M059J (cell line): ENCODE measurements at places on chromosomes 6 and 20. TPM values are rescaled to one million over a fixed set of nuclear protein-coding genes. Genes with fewer than 3 reads are reported as not detected.

DNA sequence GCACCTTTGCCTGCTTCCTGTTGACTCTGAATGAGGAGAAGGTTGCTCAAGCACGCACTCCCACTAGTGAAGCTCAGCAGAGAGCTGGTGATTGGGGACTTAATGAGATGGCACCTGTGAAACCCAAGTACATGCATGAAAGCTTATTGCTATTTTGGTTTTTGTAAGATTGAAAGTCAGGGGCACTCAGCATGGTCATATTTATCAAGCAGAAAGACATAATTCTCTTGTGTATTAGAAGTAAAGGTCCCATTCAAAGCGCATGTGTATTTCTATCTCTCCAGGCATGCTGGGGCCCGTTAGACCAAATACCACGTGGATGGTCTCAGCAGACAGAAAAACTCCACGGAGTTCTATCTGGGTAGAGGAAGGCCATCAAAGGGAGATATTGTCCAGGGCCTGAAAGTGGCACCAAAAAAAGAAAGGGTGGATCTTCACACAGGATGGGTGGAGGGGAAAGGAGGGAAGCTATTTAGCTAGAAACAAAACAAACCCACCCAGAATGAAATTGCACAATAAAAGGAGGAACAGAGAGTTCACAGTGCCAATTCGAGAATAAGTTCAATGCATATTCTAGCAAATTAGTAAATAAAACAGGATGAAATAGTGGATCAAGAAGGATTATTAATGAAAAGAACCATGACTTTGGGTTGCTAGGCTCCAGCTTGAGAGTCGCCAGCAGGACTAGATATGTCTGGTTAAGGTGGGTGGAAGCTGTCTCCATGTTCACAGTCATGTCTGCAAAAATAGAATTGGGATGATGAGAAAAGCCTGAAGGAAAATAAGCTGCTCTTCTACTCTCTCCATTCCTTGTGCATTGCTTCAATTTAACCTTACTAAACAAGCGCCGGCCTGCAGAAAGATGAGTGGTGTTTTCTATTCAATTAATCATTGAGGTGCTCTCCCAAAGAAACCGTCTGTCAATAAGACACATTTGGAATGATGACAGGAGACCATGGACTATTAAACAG lies 224.9 kb upstream of the DTNBP1 start:
- DNase-seq, result no peak

DNA sequence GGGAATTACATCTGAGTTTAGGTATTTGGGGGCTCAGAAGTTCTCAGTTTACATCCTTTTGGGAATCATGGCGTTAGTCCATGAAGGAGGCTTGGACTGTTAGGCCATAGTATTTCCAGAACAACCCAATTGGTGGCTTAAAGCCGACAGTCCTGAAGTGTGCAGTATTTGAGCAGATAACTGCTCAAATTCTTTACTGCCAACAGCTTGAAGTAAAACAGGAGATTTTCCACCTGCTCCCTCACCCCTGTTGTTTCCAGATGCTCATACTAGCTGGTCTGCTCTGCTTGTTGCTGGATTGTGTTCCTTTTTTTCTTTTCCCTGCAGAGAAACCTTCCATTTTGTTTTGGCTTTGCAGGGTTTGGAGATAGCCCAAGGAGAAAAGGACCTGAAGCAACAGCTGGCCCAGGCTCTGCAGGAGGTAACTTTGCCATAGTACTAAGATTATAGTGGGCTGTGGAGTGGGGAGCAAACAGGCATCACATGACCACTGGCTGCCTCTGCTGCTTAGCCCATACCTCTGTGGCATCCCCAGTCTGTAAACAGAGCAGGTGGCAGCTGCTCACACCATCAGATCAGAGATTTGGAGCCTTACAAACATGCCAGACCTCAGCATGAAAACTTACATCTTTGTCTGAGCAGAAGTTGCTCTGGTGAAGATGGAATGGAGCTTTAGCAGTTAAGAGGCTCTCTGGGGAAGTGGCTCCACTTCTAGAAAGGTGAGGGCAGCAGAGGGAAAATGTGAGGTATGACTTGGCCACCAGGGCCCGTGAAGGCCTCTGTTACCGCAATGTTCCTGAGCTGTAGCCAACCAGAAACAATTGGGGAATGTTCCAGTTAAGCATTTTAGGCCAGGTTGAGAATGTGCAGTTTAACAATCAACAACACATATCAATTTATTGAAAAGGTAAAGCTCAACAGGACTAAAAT lies 17.6 kb downstream of the RNF8 start:
- DNase-seq, result no peak

- no peak for DNase-seq
Observed at GRCh38 chr6:5172041-5172653, 87.0 kb downstream of the PPP1R3G start.

GRCh38 chr20:3374296-3374695 lies 33.2 kb downstream of the DNAAF9 start:
- DNase-seq, result no peak

GRCh38 chr6:12228447-12229146 lies 61.6 kb upstream of the EDN1 start:
- DNase-seq, result no peak

DNA sequence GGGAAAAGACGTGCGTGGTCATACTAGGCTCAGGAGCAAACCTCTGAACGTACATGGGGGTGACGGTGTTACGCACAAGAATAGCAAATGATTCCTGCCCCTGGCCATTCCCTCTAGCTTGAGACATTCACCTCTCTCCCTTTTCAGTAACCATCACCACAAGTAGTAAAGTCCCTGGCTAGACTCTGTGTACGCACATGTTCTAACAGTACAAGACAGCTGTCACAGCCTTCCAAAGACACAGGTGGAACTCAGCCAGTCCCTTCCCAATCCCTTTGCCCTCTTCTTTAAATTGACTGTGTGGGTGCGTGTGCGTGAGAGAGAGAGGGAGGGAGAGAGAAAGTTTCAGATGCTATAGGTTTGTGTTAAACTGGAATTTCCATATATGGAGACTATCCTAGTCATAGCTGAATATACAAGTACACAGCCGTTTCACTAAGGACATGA lies 67.3 kb downstream of the LY86 start:
- DNase-seq, result no peak

TMEM170B gene
- total RNA-seq, result 1.2 and 4.0 TPM in 2 replicates

RTN4IP1 gene
- 13.3 and 20.8 TPM in 2 replicates for total RNA-seq
